ENCODE measurements at places on chromosomes 5 and 9.

DNA sequence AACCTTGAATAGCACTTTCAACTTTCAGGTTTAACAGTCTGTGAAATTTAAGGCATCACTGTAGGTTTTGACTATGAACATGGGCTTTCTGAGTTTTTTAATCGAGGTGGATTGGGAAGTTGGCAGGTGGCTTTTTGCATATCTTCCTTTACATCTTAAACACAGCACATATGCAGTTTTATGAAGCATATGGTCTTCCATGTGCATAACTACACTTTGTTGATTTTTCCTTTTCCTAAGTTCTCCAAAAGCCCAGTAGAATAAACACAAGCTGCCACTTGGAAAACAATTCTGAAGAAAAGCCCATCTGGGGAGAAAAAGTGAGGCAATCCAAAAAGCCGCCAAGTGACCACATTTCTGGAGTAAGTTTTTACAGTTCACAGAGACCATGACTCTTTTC is 236.5 kb upstream of the IL12B start:
- no peak for DNase-seq

DNA sequence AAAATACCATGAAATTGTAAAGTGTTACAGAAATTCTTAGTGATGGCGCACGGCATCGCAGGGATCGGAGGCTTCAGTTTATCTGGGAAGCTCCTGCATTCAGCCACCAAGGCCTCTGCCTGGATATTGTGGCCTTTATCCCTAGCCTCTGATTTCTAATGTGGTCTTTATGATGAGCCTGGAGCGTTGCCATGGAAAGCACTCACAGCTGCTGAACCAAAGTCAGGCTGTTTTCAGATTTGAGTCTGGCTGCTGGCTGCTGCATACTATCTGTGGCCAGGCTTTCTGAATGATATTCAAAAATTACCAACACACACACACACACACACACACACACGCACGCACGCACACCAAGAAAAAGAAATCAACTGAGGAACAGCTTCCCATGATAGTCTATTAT is 101.1 kb upstream of the ZNF366 start:
- no peak for DNase-seq

- DNase-seq, result peak; percentile 25
Observed at GRCh38 chr9:128412120-128412790, 8.4 kb upstream of the CERCAM start.

- no peak for DNase-seq
Observed at GRCh38 chr9:109449036-109449798, 48.9 kb downstream of the PTPN3 start.

DNA sequence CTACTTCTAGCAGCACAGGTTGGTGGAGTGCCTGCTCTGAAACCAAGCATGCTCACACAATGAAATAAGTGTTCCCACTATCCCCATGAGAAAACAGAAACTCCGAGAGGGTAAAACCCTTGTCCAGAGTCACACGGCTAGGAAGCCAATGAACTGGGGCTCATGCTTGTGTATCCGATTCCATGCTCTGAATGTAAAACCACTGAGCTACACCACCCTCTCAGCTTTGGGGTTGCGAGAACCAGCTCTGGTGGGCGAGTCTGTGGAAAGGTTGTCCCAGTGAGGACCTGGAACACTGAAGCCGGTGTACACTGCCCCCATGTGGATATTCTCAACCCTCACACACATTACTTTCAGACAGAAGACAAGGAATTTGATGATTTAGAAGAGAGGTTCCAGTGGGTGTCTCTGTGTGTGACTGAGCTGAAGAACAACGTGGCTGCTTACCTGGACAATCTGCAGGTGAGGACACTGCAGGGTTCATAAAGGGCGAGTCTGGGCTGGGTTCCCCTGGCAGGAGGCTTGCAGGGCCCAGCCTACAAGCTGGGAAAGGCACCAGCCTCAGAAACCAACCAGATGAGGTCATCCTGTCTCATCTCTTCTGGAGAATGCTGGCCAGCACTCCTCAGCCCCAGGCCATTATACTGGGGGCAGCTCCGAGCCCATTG is 37.4 kb downstream of the ARHGEF37 start:
- DNase-seq, result no peak

DNA sequence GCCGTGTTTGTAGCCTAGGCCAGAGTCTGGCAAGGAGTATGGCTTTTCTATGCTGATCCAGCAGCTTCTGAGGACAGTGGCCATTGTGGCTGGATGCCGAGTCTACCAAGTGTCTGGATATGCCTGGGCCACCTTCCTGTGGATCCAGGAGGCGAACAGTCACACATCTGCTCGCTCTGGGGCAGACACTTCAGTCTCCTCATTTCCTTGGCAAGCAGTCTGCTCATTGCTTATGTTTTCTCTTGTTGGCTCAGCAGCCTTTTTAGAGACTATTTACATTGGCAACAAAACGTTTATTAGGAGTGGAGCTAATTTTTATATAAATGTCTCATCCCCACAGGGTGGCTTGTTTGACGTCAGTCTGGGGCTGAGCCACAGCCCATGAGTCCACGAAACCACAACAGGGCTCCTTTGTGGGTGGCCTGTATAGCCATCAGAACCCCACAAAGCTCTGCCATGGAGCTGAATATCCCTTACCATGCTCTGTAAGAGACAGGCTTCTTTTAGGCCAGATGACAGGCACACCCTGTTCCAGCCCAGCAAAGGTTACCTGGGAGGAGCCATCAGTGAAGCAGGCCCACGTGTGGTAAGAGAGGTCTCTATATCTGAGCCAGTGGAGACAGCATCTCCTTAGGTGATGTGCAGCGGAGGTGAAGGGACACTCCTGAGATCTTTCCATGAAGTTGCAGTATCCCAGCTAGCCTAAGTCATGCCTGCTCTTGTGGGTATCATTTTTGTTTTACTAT is 221.7 kb downstream of the DIRAS2 start:
- DNase-seq, result no peak

GRCh38 chr9:95822015-95822414 is 53.5 kb upstream of the ERCC6L2 start:
- DNase-seq, result no peak

DNA sequence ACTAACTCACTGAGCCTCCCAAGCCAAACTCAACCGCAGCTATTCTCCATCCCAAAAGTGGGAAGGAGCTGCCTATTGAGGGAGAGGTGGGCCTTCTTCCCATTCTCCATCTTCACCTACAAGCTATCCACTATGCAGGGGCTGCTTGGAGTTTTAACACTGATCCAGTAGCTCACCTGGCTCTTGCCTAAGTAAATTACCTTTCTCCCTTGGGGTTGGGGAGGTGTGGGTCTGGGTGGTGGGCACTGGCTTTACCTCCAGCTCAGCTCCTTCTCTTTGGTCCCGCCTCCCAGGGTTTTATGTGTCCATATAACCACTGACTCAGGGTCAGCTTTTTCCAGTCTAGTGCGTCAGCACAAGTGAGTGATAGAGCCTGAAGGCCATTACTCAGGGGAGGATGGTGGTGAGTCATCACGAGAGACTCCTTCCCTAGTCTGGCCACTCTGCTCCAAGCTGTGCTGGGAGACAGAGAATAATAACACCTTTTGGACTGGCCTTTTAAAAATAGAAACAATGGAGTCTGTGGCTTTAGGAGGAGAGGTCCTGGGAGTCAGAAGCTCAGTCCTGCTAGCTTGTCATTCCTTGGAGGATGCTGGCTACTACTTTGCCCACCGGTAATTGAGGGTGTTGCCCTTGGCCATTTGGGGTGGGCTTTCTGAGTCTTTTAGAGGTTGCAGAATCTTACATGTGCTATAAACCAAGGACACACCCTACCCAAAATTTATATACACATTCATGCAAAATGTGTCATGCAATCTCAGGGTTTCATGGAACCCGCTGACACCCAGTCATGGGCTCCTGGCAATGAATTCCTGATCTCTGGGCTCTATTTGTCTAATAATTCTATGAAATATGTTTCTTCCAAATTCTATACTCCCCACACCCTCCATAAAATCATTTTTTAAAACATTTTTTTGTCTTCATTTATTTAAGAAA is 35.6 kb upstream of the ATP6V1G1 start:
- DNase-seq, result no peak

DNA sequence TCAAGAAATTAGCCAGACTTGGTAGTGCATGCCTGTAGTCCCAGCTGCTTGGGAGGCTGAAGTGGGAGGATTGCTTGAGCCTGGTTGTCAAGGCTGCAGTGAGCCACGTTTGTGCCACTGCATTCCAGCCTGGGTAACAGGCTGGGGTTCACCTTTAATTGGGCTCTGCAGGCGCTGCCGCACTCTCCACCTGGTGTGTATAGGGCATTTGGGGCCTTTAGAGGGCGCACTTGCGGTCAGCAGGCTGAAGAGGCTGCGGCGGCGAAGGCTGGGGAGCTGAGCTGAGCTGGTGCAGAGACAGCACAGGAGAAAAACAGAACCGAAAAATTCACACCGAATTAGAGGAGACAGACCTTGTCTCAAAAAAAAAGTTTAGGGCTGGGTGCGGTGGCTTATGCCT is 31.2 kb downstream of the CDK7 start:
- DNase-seq, result no peak

GRCh38 chr9:91273853-91274552 is 87.7 kb downstream of the AUH start:
- no peak for DNase-seq

DNA sequence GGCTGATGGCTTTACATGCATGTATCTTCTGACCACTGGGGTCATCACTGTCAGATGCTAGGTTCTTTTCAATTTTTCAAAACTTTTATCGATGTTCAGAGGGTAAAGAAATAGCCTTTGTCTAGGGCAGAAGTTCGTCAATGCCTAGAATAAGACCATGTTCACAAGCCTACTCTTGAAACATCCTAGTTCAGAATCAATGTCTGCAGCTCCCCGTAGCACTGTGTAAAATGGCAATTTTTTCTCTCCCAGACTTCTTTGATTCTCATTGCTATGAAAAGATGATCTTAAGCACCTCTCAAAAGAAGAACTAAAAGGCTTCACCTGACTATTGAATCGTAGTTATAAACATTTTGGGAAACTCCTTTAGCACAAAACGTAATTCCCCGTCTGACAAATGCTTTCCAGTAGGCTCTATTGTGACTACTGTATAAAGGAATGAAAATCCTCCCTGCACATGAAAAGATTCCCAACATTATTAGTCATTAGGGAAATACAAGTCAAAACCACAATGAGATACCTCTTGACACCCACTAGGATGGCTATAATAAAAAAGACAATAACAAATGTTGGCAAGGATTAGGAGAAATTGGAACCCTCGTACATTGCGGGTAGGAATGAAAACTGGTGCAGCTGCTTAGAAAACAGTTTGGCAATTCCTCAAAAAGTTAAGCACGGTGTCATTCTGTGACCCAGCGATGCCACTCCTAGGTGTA is 263.5 kb downstream of the ARHGAP26 start:
- DNase-seq, result no peak

GRCh38 chr5:43563321-43563720 is 6.4 kb upstream of the PAIP1 start:
- DNase-seq, result no peak

- no peak for DNase-seq
Observed at GRCh38 chr5:132268769-132269551, 11.5 kb downstream of the PDLIM4 start.

GRCh38 chr5:28574606-28575005 is 1536.2 kb upstream of the CDH9 start:
- DNase-seq, result no peak

DNA sequence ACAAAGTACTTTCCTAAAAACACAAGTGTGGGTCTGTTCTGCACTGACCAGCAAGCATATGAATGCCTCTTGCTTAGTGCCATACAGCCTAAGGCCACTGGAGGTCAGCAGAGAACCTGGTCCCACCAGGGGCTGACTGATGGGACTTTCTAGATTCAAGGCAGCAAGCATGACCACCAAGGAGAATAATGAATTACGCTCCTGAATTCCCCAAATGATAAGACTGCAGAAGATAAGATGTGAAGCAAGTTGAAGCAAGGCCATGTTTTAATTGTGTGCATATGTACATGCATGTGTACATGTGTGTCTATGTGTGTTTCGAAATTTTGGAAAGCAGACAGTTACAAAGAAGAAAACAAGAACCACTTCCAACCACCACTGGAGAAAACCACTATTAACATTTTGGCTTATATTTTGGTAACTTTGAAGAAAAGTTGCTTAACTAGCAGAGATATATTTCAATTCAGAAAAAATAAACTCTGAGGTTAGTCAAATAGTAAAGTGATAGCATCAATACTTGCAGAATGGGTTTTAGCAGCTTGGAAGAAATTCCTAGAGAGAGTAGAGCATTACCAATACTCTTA is 70.5 kb downstream of the ERP44 start:
- peak; percentile 51 for DNase-seq

GRCh38 chr5:1181451-1182359 is 19.7 kb upstream of the SLC6A19 start:
- DNase-seq, result no peak

GRCh38 chr5:179345183-179345432 is 153 bp downstream of the ADAMTS2 start:
- no peak for DNase-seq

- DNase-seq, result no peak
Observed at GRCh38 chr5:55407984-55408383, 100.2 kb downstream of the MTREX start.

Data from activated CD4-positive, CD25-positive, alpha-beta regulatory T cell (primary cell).